ENCODE measurements at places on chromosomes 4 and X.

GRCh38 chr4:76087007-76087769, 12.7 kb downstream of the ART3 start:
- peak; percentile 29 for DNase-seq

- no peak for DNase-seq
These were observed 941.2 kb upstream of the TENM3 start for GRCh38 chr4:181301735-181302710.

GRCh38 chrX:136712650-136713310, 64.8 kb downstream of the CD40LG start:
- DNase-seq: no peak

DNA sequence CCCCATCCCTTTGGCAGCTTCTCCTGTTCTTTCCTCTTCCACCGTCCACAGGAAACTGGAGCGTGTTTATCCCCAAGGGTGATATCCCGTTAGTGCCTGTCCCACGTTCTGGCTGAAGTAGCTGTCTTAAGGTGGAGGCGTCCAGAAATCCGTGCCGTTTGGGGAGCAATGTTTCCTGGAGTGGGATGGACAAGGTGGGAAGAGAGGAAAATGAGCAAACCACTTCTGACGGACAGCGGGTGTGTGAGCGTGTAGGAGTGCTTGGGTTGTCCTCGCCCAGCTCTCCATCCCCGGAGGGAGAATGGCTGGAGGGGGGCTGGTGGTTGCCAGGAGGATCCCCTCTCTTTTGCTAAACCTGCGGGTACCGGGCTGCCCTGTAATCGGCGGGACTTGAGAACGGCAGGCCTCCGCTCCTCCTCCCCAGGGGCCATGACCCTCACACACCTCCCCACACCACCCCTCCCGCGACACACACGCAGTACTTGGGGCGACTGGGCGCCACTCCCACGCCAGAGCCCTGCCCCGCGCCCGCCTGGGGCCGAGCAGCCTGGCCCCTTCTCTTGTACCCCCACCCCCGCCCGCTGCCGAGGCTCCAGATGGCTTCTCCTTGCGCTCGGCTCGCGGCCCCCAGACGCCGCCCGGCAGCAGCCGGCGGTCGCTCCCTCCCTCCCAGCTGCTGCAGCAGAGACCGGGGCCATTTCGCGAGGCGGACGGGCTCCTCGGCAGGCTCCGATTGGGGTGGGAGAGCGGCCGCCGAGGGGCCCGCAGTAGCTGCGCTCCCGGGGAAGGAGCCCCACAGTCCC, 13.9 kb upstream of the PRDM8 start:
- DNase-seq: no peak

DNA sequence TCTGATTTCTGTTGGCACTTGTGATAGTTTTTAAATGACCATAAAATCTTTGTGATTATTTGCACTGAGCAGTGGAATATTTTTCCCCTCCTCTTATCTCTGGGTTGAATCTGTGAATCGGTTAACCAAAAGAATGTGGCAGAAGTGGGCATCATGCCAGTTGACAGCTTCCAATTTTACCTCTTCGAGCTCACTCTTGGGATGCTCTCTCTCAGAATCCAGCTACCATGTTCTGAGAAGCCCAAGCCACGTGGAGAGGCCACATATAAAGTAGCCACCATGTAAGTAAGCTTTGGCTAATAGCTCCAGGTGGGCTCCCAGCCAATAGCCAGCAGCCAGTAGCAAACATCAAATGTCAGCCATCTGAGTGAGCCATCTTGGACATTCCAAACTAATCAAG, 12.9 kb upstream of the WDR19 start:
- no peak for DNase-seq

DNA sequence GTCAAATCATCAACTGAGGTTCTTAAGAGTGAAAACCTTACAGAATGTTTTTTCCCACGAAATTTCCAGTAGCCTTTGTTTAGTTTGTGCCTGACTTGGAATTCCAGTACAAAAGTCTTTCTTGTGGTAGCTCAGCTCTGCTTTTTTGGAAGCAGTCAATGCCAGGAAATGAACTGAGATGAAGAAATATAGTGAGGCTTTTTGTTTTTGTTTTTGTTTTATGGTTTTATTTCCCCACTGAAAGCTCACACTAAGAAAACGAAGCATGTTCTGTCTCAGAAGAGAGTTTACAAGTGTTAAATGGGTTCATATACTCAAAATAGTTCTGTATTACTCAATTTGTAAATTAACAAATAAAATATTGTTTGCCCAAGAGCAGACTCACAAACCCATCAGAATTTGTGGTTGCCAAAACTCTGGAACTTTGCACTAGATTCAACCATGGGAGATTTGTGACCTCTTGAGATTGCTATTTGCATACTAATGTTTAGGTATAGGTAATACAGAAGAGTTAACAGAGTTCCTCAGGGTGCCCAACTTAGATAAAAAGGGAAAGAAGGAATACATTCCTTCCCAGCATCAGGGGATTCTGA, 1060.8 kb downstream of the FAT4 start:
- no peak for DNase-seq

- DNase-seq: no peak
These were observed 411.4 kb downstream of the GPAT3 start for GRCh38 chr4:83947125-83947829.

- no peak for DNase-seq
These were observed 76.7 kb downstream of the TAB3 start for GRCh38 chrX:30812326-30812725.

- DNase-seq: no peak
These were observed 200.6 kb downstream of the CHIC2 start for GRCh38 chr4:53863736-53864365.

- no peak for DNase-seq
These were observed 132.1 kb downstream of the PWWP3B start for GRCh38 chrX:106300239-106300638.

- no peak for DNase-seq
These were observed 38.6 kb downstream of the AR start for GRCh38 chrX:67582436-67582835.

GRCh38 chr4:90580326-90580725, 453.1 kb downstream of the CCSER1 start:
- no peak for DNase-seq

DNA sequence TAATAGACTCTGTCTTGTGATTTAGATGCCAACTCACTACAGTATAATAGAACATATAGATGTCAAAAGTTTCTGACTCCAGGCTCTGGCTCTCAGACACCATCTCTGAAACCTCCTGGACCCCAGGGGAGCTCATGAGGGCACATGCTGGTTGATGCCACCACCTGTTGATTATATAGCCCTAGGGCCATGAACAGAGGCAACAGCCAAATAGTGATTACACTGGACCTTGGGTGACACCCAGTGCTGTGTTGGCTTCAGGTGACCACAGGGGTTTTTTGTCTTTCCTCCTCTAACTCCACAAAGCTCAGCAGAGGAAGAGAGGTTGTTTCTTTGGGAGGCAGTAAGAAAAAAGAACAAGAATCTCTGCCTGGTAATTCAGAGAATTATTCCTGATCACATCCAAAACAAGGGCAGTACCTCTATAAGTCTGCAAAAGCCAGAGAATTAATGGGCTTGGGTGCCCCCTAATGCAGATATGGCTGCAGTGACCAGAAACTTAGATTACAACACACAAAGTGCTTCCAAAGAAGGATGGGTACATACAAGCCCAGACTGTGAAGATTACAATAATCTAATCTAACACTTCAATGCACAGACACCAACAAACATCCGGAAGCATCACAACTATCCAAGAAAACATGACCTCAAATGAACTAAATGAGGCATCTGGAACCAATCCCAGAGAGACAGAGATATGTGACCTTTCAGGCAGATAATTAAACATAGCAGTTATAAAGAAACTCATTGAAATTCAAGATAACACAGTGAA, 1920.6 kb downstream of the ARAP2 start:
- no peak for DNase-seq

DNA sequence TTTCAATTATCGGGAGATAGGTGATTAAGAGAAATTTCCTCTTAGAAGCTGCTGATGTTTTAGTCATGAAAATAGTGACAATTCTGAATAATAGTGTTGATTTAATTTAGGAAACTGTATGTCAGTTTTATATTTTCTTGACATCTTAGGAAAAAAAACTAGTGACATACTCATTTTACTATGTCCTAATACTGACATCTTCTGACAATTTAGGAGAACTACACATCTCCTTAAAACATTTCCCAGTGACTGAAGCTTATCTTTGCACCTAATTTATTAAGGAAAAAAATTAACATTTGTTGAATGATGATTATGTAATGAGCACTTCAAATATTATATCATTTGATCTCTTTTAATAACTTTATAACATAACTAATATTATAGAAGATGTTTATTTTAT, 42.0 kb upstream of the RBMXL3 start:
- DNase-seq: no peak

- DNase-seq: no peak
These were observed 9.7 kb downstream of the CXorf38 start for GRCh38 chrX:40637687-40638086.

DNA sequence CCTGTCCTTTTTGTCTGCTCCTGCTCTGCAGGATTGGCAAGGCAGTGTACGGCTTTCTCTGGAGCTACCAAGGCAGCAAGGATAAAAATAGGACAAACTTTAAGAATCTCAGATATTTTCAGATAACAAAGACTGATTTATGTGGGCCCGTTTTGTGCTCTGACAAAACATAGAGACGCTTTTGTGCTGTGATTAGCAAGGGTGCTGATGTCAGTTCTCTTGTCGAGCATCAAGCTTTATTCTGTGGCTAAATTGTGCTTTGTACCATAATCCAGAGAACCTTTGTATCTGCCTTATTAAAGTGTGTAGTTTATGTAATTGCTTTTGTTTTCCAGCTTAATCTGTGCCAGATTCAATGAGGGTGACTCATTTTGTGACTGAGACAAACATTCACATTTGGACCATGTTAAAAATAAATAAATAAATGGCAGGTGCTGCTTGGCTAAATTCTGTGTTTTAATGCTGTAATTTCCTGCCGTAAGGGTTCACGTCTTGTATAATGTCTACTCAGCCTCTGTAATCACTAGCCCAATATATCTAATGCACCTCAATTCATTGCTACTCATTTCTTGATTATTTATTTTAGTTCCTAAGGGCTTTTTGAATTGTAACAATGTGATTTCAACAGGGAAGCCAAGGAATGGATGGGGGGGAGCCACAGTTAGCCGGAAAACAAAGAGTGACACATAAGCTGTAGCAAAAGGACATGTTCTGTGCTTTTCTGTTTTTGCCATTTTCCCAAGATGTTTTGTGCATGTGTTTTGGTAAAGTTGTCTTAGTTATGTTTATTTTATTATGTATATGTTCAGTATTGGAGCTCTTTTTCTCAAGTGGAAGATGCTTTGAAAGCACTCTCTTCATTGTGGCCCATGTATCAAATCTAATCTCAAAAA, 75.1 kb downstream of the GAB1 start:
- no peak for DNase-seq

- DNase-seq: no peak
These were observed 197.8 kb downstream of the AFF2 start for GRCh38 chrX:148698221-148698620.

DNA sequence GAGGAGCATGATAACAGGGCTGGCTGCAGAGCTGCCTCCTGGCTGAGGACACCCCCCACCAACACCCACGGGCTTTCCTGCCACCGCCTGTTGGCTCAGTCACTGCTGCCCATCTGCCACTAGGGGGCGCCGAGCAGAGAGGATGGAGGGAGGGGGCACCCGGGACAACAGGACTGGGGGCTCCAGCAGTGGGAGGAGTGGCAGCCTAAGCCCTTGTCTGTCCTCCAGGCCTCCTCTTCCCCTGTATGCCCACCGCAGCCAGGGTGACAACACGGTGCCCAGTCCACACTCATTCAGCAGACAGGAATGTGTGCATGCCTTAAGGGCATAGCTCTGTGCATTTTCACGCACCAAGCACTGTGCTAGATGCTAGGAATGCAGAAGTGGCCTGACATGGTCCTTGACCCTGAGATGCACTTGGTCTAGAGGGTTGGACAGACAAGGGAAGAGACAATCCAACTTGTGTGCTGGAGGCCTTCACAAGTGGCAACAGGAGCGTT, 149.9 kb downstream of the AMMECR1 start:
- no peak for DNase-seq

DNA sequence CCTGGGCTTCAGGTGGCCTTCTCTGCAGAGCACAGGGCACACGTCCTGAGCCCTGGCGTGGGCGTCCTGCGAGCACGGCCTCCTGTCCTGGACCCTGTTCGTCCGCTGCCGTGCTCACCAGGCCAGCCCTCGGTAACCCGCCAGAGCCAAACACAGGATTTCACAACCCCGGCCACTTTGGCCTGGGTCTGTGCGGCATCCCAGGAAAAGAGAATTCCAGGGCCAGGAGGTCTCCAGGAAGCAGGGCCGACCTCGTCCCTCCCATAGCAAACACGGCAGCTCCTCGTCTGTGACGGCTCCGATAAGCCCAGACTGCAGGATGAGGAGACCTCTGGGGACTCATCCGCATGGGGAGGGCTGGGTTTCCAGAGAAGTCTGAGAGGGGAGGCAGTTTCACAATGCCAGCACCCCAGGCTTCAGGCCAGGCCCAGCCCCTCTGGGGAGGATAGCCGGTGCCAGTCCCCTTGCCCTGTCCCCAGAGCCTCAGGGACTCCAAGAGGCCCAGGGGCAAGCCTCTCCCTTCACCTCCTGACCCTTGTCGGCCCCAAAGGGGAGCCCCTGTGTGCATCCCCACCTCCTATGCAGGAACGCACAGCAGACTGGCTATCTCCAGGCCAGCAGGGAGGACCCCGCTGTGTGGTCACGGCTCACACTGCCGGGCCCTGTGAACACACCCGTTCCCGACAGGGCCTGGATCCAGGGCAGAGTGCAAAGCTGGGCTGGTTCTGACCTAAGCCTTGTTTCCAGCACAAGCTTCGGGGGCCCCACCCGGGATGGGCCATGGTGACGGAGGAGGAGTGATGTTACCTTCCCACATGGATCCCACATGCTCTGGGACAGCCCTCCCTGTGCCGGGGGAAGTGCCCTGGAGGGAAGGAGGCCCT, 22.3 kb upstream of the HTRA3 start:
- DNase-seq: no peak

DNA sequence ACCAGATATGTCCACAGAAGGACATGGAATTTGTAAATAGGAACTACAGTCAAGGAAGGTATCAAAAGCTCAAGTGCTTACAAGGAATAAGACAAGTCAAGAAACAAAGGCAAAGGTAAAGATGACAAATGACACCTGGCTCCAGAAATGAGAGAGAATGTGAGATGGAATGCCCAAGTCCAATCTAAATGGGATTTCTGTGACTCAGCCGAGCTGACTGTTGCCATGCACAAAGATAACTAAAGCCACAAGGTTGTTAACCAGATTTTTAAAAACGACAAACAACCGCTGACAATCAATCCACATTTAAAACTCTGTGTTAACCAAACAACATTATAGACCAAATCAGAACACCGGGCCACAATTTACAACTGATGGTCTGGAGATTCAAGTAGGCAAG, 1.1 kb downstream of the NFXL1 start:
- DNase-seq: no peak

Measured in amygdala (tissue), 56 donors.